H9 (cell line): ENCODE measurements at places on chromosomes 12 and 14. TPM values are rescaled to one million over a fixed set of nuclear protein-coding genes. Genes with fewer than 3 reads are reported as not detected.

DNA sequence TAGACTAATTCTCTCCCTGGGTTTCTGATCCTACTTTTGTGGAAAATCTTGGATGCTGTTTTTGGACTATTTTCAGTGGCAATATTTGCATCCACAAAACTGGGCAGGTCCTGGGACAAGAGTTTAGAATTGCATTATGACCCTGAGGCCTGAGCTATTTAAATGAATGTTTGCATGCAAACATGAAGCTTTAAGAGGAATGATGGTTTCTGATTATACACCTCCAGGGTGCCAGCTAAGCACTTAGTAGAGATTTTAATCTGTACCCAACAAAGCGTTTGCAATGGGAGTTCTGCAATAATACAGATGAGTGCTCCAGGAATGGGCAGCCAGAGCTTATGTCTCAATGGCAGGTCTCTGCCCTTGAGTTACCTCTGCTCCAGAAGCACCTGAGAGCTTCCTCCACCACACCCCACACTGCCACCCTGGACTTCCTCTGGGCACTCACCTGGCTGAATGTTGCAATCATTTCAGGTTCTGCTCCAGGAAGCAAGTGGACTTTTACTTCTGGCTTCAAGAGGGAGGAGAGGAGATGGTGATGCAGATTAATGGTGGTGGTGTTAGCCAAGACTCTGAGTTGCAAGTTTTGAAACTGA, 6.0 kb upstream of the SPTLC2 start:
- no peak for DNase-seq

DNA sequence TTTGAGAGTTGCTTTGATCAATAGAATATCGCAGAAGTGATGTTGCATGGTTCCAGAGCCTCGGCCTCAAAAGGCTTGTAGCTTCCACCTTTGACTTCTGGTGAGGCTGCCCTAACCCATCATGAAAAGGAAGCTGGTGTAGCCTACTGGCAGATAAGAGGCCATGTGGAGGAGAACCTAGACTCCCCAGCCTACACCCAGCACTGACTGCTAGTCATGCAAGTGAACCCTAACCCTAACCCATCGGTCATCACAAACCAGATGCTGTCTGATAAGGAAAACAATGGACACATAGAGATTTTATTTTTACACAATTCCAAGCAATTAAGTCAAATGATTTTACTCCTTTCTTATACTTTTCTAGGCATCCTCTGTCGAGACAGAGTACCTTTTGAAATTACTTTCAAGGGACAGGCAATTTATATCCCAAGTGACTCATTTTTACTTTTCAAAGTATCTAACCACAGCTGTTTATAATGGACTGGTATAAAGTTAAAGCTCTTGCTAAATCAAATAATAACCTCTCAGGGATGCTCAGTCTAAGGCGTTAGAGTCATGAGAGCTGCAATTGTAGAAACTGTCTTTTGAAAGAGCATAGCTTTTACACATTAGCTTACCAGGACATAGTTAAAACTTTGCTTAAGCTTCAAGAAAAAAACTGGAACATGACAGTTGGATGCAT, 17.6 kb downstream of the PTPRB start:
- DNase-seq = no peak

DNA sequence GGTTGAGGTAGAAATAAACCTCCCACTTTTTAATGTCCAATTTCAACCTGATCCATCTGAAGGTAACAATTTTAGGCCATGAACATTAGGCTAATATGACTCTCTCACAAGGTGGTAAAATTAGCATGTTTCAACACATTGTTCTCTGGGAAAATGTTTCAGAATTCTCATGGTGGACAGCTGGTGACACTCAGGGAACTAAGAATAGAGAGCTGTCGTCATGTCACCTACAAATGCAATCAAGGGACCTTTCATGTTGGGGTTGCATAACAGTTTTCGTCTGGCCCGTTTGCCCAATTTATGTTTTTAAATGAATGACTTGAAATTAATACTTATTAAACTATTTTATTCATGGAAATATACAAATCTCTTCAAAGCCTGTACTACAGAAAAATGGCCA, 180.7 kb upstream of the PRICKLE1 start:
- no peak for DNase-seq

HOXC10 gene
- not detected in 2 replicates for total RNA-seq

- no peak for DNase-seq
These were observed 47.7 kb upstream of the PTCSC3 start for GRCh38 chr14:36224176-36224575.

GRCh38 chr12:131603106-131603938, 107.6 kb upstream of the SFSWAP start:
- DNase-seq = no peak
